ENCODE measurements at places on chromosomes 2 and 18.

DNA sequence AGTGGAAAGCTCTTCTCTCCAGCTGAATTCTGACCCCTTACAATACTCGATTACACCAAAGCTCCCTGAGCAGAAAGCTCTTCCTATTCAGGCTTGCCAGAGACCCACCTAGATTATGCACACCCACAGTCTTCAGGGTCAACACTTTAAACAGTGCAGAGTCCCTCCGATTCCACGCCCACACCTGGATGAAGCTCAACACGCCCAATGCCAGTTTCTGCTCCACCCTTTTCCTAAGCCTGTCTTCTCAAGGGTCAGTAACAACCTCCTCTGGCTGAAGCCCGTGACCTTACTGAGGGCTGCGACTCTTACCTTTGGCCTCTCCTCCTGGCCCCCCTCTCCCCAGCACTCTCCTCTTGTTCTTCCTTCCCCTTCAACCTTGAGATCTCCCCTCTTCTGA lies 492.0 kb upstream of the SALL3 start:
- no peak for DNase-seq

GRCh38 chr2:50636462-50636861 lies 395.5 kb downstream of the NRXN1 start:
- DNase-seq: no peak

- DNase-seq: no peak
These were observed 27.5 kb upstream of the PGAP1 start for GRCh38 chr2:196954001-196954400.

GRCh38 chr18:74097803-74098202 lies 49.8 kb downstream of the FBXO15 start:
- DNase-seq: no peak

DNA sequence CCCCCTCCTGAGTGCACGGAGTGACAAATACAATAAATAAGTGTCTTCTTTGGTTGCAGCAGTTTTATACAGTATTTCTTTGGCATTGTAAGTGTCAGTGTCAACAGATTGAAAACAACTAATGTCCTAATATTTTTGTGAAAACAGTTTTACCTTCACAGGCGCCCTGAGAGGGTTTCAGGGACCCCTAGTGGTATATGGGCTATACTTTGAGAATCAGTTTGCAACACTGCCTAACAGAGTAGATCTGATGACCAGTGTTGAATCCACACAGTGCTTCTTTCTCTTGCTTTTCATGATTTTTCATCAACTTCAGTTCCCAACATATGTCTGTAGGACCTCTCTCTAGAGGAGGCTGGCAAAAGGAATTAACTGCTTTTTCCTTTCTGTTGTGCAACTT lies 162.2 kb downstream of the PRPF40A start:
- no peak for DNase-seq

GRCh38 chr2:39933196-39933595 lies 154.1 kb upstream of the THUMPD2 start:
- no peak for DNase-seq

- DNase-seq: no peak
These were observed 4.7 kb upstream of the ADNP2 start for GRCh38 chr18:80104364-80104779.

DNA sequence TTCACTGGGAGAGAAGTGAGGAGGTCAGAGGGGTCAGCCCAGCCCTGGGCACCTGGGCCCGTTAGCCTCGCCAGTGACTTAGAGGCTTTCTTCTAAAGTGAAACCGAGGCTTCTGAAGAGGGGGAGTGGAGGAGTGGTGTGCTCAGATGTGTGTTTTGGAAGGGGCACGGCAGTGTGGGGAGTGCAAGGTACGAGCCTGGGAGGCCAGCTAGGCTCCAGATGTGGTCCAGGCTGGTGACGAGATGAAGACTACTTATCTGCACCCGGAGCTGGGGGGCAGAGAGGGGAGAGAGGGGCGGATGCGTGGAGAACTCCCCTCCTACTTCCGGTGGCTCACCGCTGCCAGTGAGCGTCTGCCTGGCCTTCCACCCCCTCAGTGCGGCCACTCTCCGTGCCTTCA lies 371.3 kb upstream of the HS6ST1 start:
- DNase-seq: no peak

GRCh38 chr18:46169464-46169941 lies 65.3 kb downstream of the HAUS1 start:
- no peak for DNase-seq

- DNase-seq: no peak
These were observed 100.0 kb downstream of the COLEC12 start for GRCh38 chr18:400456-400855.

DNA sequence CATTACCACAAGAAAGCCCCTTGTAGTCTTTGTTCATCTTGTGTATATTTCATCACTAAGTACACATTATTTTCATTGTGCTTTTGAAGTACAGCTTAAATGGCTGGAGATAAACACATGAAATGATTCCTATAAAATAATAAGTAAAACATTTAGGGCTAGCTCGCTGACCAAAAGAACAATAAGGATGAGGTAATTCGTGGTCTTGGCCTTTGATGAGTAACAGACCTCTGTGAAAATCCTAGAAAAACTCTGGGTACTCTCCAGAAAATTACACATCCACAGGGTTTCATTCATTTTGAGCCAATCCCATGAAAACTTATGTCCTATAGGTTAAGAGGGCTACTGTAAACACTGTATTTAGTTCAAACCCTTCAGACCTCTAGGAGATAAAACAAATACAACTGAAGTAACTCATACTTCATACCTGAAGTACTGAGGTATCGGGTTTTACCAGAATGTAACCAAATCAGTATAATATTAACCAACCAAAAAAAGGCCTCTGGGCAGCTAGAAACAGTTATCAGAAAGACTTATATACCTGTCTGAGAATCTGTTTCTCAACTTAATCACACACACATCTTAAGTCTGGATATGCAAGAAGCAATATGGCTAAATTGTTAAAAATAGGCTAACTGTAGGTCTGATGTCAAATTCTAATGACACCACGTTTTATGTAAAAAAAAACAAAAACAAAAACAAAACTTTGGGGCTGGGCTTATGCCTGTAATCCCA lies 31.0 kb downstream of the CFAP36 start:
- DNase-seq: no peak

DNA sequence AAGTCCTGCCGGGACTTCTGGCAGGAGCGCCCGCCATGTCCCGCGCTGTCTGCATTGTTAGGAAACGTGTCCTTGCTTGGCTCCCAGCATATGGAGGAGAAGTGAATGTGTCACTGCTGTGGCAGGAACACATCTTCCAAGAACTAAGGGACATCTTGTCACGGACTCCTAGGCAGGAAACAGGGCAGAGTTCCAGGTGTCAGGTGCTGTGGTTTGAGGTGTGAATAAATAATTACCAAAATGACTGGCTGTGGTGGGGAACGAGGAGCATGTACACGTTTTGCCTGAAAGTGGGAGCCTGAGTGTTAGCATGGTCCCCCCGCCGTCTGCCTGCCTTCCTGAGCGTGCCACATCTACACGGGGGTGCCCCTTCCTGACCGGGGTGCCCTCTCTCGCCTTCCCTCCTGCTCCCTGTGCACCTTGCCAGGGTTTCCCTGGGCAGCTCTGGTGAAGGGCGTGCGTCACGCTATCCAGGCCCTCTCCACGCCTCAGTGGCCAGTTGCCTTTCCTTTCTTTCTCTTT lies 237.5 kb downstream of the LDLRAD4 start:
- peak; percentile 54 for DNase-seq

GRCh38 chr2:139825726-139826125 lies 1045.5 kb upstream of the NXPH2 start:
- DNase-seq: no peak

GRCh38 chr18:47915229-47915628 lies 15.2 kb downstream of the SMAD2 start:
- DNase-seq: no peak

DNA sequence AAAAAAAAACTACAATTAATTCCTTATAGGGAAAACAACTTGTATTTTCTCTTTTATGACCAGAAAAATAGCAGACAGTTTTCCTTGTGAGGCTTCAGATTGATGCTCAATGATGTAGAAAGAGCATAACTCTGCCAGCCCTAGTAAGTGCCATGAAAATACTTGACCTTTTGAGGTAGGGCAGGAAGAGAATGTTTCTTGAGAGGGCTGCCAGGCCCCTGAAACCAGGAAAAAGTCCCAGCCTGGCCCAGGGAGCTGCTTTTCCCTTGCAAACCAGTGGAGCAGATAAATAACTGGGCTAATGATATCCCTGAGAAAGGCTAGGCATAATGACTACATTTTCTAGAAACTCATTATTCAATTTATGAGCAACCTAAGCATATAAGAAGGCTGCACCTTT lies 126.8 kb downstream of the SLC8A1 start:
- DNase-seq: no peak

DNA sequence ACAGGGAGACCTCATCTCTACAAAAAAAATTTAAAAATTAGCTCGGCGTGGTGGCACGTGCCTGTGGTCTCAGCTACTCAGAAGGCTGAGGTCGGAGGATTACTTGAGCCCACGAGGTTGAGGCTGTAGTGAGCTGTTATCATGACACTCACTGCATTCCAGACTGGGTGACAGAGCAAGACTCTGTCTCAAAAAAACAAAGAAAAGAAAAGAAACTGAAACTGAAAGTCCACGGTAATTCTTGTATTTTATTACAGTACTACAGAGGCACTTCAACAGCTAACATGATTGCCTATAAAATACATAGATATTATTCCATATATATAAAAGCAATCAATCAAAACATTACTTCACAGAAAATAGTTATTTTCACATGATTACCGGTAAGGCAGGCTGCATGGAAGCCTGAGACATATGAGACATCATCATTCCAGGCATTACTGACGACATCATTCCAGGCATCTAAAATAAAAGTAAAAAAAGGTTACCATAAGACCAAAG lies 23.1 kb downstream of the PRPF40A start:
- peak; percentile 24 for DNase-seq

DNA sequence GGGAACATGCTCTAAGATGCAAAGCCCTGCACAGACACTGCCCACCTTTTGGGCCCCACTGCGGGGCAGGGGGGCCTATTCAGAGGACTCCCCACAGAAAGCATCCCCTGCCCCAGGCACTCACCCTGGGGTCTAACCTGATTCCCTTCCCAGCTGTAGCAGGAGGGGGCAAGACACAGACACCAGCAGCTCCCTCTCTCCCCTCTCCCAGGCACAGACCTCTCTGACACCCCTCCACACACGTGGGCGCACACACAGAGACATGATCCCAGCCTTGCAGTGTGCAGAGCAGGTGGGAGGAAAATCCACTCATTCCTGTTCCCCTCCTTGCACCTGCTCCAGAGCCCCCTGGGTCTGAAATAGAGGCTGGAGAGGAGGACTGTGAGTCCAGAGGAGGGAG lies 10.7 kb downstream of the TNS1 start:
- DNase-seq: no peak

DNA sequence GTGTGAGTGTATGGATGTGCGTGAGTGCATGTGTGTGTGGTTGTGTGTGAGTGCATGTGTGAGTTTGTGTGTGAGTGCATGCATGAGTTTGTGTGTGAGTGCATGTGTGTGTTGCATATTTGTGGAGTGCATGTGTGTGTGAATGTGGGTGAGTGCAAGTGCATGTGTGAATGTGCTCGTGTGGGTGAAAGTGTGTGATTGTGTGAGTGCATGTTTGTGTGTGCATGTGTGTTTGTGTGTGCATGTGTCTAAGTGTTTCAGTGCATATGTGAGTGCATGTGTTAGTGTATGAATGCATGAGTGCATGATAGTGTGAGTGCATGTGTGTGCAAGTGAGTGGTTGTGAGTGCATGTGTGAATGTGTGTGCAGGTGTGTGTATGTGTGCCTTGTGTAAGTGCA lies 343.4 kb upstream of the SALL3 start:
- DNase-seq: no peak

DNA sequence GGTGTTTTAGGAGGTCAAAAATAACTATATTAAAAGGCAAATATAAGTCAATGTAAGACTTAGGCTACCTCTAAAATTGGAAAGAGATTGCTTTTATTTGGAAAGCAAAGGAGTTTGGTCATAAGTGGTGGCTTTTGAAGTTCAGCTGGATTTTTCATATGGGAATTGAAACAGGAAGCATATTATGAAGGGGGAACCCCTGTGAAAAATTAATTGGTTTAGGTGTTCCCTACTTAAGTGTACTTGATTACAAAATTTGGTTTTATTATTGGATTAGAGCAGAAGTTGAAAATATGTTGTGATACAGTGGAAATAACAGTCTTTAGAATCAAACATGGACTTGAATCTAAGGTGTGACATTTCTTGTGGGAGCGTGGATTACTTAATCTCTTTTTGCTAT lies 121.4 kb upstream of the TTC27 start:
- DNase-seq: no peak

DNA sequence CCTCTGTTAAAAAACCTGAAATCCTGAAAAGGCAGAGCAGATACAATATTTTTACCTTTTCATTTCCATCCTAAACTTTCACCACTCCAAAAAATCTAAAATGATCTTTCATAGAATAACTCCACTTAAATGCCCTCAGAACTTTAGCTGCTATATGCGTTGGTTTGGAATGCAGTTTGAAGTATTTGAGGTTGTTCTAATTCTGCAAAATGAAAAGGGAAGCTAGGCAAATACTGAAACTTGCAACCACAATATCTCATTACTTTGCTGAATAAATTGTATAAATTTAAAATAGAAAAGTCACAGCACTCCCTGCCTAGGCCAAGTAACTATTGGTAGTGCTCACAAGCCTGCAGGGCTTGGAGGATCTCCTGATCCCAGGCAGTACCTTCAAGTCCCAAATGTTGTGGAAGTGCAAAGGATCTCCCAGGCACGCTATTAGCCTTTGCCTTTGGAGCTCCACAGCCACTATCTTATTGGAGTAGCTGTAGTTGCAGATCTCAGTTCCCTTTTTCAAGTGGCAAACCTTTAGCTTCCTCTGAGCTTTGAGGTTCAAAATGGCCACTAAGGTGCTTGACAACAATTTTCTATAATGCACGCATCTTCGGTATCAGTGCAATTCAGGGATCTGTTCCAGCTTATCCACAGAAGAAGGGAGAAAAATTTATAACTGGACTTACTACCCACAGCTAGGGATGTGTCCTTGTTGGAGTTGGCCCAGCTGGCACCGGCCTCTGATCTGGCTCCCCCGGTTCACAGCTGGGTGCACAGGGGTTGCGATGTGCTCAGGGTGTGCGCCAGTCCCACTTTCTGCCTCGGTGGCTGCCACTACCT lies 43.4 kb upstream of the ANKRD62 start:
- no peak for DNase-seq

- no peak for DNase-seq
These were observed 181.8 kb downstream of the PHLPP1 start for GRCh38 chr18:62897153-62897552.

DNA sequence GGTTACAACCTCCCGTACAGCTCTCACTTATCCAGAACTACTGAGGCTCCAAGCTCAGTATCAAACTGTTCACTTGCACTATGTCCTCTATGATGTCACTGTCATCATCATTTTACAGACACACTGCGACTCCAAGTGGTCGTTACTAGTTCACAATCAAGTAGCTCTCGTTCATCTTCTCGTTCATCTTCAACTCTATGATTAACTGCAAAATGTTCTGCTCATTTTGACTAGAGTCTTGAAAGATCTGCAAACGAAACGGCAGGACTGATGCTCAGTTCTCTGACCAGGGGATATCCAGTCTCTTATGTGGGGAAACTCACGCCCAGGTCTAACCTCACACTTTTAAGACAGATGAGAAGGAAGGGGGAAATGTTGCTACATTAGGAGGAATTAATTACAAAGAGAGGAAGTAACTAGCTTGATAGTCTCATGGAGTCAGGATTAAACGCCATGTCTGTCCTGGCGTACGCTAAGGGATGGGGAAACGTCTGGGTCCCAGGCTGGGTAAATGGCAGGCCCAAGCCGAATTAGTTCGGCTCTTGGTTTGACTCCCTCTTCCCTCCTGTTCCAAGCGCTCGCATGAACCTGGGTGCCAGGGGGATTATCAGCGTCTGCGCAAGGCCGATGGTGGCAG lies 794 bp upstream of the CHCHD5 start:
- no peak for DNase-seq

- no peak for DNase-seq
These were observed 6.5 kb downstream of the ACKR3 start for GRCh38 chr2:236576087-236576486.

GRCh38 chr2:102226612-102227391 lies 40.0 kb downstream of the IL1RL2 start:
- no peak for DNase-seq
